Fibroblast of skin of scalp (primary cell): ENCODE measurements at places on chromosomes 16 and 17.

DNA sequence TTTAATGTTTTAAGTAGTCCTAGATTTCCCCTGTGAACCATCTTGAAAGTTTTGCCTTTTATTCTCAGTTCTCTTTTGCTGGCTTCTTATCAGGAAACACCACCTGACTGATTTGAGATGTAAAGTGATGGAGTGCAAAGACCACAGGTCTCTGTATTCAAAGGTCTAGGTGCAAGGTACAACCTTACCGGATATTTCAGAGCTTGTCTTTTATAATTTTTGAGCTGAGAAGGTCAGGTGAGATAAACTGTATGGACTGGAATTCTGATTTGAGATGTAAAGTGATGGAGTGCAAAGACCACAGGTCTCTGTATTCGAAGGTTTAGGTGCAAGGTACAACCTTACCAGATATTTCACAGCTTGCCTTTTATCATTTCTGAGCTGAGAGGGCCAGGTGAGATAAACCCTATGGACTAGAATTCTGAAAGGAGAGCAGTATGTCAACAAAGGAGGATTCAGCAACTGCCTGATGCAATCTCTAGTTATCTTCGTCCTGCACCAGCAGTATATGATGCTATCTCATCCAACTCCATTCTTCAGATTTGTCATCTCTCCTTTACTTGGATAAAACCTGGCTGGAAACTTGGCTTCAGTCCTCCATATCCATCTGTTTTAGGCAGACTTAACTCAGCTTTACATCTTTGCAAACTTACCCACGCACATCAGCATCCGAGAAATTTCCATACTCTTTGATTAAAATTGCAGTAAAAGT lies 64.3 kb downstream of the CENPV start:
- no peak for DNase-seq

GRCh38 chr17:77527836-77528505 lies 387.2 kb downstream of the SEC14L1 start:
- DNase-seq = no peak

DNA sequence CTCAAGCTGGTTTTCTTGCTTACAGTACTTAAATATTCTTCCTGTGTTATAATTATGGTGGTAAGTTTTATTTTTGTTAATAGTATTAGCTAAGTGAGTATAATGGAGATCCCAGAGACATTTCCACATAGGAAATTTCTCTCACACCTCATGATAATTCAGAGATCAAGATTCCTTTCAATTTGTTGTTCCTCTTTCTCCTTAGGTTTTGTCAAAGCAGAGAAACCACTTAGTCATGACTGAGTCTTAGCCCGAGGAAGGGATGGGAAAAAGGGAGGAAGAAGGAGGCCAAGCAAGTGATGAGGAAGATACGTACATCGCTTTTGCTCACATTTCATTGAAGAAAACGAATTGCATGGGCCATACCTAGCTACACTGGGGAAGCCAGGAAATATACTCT lies 18.4 kb downstream of the ESRP2 start:
- no peak for DNase-seq

- DNase-seq = no peak
Observed at GRCh38 chr17:18116078-18116477, 7.5 kb downstream of the MYO15A start.

- DNase-seq = peak; percentile 47
Observed at GRCh38 chr16:88382491-88383400, at the start of gene ZNF469. Gene ZNF469, plus strand, starts transcription at chr16:88382959. Its CDS starts 44,512 bp downstream, at chr16:88427471.

DNA sequence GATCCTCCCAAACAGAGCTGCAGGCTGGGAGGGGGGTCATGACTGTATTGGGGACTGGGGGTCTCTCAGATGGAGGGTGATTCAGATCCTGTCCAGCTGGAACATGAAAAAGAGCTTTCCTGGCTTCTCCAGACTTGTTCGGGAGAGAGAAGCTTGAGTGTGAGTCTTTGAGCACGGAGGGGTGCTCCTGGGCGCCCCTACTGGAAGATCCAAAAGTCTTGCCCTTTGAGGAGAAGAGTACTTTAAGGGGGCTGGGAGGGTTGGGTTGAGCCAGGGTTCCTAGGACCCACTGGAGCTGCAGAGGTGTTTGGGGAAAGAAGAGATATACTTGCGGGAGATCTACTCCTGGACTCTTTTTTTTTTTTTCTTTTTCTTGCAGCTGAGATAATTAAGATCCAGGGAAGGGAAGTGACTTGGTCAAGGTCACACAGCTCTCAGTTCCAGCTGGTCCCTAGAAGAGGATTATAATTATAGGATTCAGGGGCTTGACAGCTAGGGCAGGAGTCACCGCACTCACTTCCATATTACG lies 8.4 kb downstream of the RARA start:
- peak; percentile 78 for DNase-seq

- DNase-seq = no peak
Observed at GRCh38 chr16:48627148-48627547, 17.2 kb upstream of the N4BP1 start.

DNA sequence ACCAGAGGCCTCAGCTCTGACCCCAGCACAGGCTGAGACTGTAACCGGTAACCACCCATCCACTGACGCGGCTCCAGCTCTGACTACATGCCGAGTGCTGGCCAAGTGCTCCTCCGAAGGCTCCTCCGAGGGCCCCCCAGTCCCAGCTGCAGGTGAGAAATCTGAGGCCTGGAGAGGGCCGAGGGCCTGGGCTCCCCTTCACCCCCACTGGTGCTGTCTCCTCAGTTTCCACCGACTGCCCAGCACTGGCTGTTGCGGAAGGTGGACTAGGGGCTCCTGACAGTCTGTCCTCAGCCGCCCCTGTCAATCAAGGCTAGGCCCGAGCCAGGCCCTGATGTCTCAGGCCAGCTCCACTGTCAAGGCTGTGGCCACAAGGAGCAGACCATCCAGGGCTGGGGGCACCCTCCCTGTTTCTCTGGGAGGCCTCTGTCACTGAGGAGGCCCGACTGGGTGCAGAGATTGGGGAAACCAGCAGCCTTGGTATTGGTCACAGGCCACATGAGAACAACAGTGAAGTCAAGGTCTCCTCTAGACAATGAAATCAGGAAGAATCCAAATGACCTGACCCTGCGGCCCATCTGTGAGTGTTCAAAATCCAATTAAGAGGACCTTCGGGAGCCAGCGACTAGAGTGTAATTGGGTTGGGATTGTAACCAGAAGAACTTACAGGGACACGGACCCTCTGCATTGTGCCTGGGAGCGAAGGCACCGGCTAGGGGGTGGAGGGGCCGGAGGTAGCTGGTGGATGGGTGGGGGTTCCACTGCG lies 5.1 kb downstream of the TMEM235 start:
- DNase-seq = no peak

- DNase-seq = no peak
Observed at GRCh38 chr17:6110088-6110487, 39.9 kb downstream of the WSCD1 start.

GRCh38 chr16:88070989-88071625 lies 119.9 kb downstream of the BANP start:
- no peak for DNase-seq

GRCh38 chr16:85112364-85112763 lies at the start of gene CIBAR2:
Gene CIBAR2, minus strand, starts transcription at chr16:85112472. Its CDS starts 120 bp downstream, at chr16:85112352.
- no peak for DNase-seq

GRCh38 chr17:20276421-20276820 lies 190.9 kb downstream of the LGALS9B start:
- DNase-seq = no peak

- peak; percentile 92 for DNase-seq
Observed at GRCh38 chr17:50187751-50188530, 13.5 kb downstream of the COL1A1 start.

DNA sequence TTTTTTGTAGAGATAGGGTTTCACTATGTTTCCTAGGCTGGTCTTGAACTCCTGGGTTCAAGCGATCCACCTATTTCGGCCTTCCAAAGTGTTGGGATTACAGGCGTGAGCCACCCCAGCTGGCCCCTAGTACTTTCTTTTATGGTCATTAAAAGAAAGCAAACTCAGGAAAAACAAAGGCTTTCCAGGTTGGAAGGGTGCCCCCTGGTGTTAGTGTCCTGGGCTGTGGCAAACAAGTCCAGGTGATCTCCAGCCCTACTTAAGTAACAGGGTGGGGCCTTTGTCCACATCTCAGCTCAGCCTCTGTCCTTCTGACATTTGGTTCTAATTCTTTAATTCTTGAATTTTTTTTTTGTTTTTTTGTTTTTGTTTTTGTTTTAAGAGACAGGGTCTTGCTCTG lies 6.9 kb downstream of the IGFBP4 start:
- no peak for DNase-seq
